Activated T-helper 1 cell treated with anti-CD3 and anti-CD28 coated beads, Interleukin-12 subunit alpha, Interleukin-12 subunit beta, Interleukin-2, Interleukin-4 antibody, amounts not matched to agents 30 ng/mL and 10 ng/mL and 1 ng/mL, durations not matched to agents 14 hours and 24 hours and 36 hours (primary cell): ENCODE measurements at places on chromosomes 12 and 14.

DNA sequence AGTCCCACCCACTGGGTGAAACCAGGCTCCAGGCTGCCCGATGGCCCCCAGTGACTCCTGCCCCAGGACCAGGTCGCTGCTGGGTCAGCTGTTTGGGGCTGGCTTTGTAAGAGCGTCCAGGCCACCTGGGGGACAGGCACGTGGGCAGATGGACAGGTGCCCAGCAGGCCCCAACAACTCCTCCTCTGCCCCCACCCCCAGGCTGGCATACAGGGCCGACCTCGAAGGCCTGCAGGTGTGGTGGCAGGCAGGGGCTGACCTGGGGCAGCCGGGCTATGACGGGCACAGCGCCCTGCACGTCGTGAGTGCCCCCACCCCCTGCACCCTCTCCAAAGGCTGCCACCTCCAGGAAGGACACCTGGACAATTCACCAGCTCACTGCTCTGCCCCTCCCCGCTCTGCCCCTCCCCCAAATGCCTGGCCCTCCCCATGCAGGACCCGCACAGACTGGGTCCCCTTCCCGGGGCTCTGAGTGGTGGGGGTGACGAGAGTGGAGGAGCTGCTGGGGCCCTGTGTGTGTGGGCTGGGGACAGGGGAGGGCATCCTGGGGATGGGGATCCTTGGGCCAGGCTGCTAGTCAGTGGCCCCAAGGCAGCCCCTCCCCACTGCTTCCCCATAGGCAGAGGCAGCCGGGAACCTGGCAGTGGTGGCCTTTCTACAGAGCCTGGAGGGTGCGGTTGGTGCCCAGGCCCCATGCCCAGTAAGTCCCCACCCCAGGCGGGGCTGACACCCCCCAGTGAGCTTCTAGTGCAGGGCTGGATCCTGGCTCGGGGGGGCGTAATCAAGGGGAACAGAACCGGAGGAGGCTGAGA, 26.0 kb downstream of the ASPG start:
- no peak overlapping the region for H3K27ac ChIP-seq
- H3K36me3 ChIP-seq: no peaks in the 10 kb centered on the region
- H3K4me1 ChIP-seq: no peaks in the 10 kb centered on the region
- DNase-seq: no peak

GRCh38 chr12:105740369-105740768, 398.4 kb downstream of the NUAK1 start:
- H3K4me3 ChIP-seq: no peak overlapping the region
- H3K27ac ChIP-seq: no peak overlapping the region
- no peaks in the 10 kb centered on the region for H3K27me3 ChIP-seq
- no peaks in the 10 kb centered on the region for H3K36me3 ChIP-seq

DNA sequence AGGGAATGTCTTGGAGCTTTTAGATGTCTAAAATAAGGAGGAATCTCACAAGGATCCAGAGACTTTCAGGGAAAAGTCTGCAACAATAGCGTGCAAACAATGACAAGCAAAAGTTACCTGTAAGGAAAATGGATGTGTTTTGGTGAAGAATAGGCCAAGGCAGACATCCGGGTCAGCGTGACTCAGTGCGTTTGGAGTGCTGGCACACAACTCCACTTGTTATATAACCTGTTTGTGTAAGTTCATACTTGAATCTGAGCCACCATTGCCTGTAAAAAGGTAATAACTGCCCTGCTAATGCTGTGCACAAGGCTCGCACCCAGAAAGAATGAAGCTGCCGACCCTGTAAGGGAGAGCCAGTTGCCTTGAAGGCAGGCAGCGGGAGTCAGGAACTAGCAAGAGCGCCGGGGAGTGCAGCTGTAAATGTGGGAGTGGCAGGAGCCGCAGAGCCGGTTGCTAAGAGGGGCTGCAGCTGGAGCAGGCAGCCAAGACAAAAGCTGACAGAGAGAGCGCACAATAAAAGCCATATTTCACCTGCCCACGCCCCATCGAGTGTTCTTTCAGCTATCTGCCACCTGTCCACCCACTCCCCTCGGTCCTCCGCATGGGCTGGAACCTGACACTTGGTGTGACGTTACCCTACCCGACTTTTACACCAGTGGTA, 638.5 kb upstream of the MIS18BP1 start:
- H3K36me3 ChIP-seq: no peaks in the 10 kb centered on the region
- H3K4me1 ChIP-seq: no peaks in the 10 kb centered on the region
- H3K27me3 ChIP-seq: no peaks in the 10 kb centered on the region
- no peak overlapping the region for H3K4me3 ChIP-seq

DNA sequence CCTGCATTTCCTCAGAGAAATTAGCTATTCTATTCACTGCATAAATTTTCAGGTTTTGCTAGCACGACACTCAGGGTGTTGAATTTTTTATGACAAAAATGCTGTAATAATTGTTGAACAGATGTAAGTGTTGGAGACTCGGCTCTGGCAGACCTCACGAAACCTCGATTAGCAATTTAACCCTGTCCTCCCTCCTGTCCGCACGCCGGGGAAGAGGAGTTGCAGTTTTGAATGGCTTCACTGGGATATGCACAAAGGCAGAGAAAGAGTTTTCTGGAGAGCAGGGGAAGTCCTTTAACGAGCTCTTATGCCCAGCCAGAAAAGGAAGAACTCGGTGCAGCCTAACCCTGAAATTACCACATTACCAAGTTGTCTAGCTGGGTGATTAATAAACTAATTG, 661.1 kb downstream of the VRK1 start:
- H3K4me3 ChIP-seq: peak overlapping the region; percentile 92
- H3K27me3 ChIP-seq: no peaks in the 10 kb centered on the region
- H3K27ac ChIP-seq: peak overlapping the region; percentile 100
- no peak for DNase-seq

DNA sequence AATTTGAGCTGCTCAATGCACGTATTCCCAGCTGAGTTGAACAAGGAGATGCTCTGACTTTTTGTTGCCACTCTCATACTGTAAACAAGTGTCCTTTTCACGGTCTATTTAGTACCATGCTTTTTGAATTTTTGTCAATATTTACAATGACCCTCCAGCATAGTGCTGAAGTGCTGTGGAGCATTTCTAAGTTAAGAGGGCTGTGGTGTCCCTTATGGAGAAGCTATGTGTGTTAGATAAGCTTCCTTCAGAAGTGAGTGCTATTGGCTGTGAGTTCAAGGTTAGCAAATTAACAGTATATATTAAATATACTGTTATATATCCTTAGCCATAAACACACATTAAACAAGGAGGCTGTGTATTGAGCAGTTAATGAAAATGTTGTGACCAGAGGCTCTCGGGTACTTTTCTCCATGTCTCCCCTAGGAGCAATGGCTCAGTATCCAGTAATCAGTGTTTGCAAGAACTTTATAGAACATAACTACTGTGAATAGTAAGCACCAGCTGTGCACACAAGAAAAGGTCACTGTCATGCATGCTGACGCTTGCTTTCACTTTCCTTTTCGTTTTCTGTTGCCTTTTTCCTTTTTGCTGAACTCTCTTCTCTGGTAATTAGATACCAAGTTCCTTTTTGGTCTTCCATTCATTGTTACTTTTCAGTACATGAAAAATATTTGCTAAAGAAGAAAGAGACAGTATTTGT, 187.2 kb upstream of the NEDD1 start:
- H3K27me3 ChIP-seq: no peaks in the 10 kb centered on the region
- H3K36me3 ChIP-seq: no peaks in the 10 kb centered on the region
- peak overlapping the region; percentile 80 for H3K27ac ChIP-seq
- peaks cover 18% of the 10 kb centered on the region for H3K4me1 ChIP-seq

DNA sequence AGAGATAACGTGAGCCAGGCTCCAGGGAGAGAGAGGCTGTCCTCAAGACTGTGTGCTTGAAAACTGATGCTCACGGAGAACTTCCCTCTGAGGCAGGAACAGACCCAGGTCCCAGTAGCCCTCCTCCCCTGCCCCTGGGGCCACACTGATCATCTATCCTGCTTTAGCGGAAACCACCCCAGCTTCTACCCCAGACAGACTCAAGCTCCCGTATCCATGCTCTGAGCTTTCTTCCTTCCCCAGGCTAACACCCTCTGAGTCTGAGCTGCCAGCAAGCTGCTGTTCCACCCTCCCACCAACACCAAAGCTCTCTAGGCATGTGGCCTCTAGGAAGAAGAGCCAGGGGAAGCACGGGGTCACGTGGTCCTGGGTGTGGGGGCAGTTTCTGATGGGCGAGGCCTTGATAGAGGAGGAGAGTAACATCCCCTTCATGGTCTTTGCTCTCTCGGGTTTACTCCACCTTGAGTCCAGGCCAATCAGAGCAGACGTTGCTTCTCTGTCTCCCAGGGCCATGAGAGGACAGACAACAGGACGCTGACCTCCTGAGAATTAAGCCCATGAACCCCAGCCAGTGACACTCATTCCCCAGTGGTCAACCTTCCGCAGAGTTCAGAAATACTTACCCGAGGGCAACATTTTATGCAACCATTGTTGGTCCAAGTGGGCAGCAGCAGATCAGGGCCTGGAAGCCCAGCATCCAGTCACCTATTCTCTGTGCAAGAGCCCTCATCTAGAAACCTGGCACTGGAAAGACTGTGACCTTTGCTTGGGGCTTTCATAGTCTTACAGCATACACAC, 1.4 kb downstream of the PCK2 start:
- no peak for DNase-seq
- peaks cover 34% of the 10 kb centered on the region for H3K4me1 ChIP-seq
- H3K27ac ChIP-seq: peak overlapping the region; percentile 97
- peak overlapping the region; percentile 100 for H3K4me3 ChIP-seq

- no peaks in the 10 kb centered on the region for H3K4me1 ChIP-seq
- no peak overlapping the region for H3K4me3 ChIP-seq
- H3K27me3 ChIP-seq: peaks cover 15% of the 10 kb centered on the region
Observed at GRCh38 chr12:13135371-13136178, 32.1 kb upstream of the GSG1 start.

DNA sequence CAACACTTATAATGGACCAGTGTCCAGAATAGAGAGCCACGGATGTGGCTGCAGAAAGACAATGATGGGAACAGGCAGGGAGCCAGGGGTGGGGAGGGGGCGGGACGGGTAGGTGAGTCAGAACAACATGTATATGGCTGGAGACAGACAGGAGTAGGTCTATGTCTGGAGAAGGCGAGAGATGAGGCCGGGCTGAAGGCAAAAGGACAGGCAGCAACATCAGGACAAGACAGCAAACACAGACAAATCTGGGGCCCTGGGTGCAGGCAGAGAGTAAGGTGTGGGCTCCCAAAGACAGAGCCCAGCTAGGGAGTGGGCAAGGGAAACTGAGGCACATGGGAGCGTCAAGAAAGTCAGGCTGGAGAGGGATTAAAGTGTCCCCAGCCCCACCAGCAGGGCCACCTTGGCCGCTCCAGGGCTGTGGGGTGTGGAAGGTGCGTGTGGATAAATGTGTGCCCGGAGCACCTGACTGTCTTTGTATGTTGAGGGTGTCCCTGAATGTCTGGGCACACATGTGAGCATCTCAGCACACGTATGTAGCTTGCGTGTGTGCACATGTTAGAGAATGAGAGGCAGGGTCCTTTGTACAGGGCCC, 44.1 kb downstream of the FAM222A start:
- no peak overlapping the region for H3K4me3 ChIP-seq
- H3K27me3 ChIP-seq: no peaks in the 10 kb centered on the region
- DNase-seq: no peak
- H3K36me3 ChIP-seq: no peaks in the 10 kb centered on the region
- no peak overlapping the region for H3K27ac ChIP-seq

DNA sequence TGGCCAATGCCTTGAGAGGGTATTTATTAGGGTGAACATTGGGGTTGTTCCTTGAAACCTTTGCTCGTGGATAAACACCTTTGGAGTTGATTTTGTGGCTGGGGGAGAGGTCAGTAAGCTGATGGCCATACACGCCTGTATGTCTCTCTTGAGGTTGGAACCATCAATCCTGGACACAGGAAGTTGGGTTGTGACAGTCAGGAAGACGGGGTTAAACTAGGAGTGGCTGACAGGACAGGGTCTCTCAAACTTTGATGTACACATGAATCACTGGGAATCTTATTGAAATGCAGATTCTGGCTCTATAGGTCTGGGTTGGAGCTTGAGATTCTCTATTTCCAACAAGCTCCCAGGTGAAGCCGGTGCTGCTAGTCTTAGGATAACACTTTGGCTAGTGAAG, 12.8 kb upstream of the WSCD2 start:
- H3K4me3 ChIP-seq: no peak overlapping the region
- H3K4me1 ChIP-seq: peaks cover 8% of the 10 kb centered on the region
- H3K27me3 ChIP-seq: no peaks in the 10 kb centered on the region
- H3K27ac ChIP-seq: no peak overlapping the region

DNA sequence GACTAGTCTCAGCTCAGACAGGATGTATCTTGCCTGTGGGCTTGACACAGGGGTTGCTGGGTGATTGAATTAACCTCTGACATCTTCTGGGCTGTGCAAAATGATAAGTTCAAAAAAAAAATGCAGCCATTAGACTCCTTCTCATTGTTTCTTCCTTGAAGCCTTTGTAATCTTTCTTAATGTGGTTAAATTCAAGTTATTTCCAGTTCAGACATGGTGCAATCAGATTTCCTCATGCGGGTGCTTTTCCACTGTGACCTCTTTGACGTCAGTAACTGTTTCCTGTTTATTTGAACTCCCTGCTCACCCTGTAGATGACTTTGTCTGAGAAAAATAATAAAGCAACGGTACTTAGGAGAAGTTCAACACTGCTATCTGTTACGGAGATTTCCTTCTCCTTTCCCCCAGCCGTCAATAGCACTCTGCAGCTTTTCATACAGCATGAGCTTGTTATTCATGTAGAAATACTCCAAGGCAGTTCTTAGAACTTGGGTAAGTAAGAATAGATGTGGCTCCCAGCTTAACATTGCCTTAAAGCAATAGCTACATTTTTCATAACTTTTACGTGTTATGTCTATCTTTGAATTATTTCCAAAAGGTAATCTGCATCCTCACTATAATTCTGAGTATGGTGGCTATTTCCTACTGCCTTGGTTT, 155.5 kb downstream of the PRKCH start:
- peak overlapping the region; percentile 76 for H3K4me3 ChIP-seq
- H3K27ac ChIP-seq: peak overlapping the region; percentile 94
- DNase-seq: peak; percentile 70
- no peaks in the 10 kb centered on the region for H3K27me3 ChIP-seq
- peaks cover 96% of the 10 kb centered on the region for H3K4me1 ChIP-seq

- H3K27me3 ChIP-seq: no peaks in the 10 kb centered on the region
- no peaks in the 10 kb centered on the region for H3K4me1 ChIP-seq
- no peaks in the 10 kb centered on the region for H3K36me3 ChIP-seq
- H3K4me3 ChIP-seq: no peak overlapping the region
- DNase-seq: no peak
Observed at GRCh38 chr12:74381958-74382357, 155.7 kb upstream of the ATXN7L3B start.

GRCh38 chr12:75783093-75783877, 248.3 kb downstream of the PHLDA1 start:
- H3K36me3 ChIP-seq: no peaks in the 10 kb centered on the region
- peaks cover 18% of the 10 kb centered on the region for H3K27me3 ChIP-seq
- peaks cover 4% of the 10 kb centered on the region for H3K4me1 ChIP-seq
- no peak overlapping the region for H3K27ac ChIP-seq
- no peak for DNase-seq

DNA sequence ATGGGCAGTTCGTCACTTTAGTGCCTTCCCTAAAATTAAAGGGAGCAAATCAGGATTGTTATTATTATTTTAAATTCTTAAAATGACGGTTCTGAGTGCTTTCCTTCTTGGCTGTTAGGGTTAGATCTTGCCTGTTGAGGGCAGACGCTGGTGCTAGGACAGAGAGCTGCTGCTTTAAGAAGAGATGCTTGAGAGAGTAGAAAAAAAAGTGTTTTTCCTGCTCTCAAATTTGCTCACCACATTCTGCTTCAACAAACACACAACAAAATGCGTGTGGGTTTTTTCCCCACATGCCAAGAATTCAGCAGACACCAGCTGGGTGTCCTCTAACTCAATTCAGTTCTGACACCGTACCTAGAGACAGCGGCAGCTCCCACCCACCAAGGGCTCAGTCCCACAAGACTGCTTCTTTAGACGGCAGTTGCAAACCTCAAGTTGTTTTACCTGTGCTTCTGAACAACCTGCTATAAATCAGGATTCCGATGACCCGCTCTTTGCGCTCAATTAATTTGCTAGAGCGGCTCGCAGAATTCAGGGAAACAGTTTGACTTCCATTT, 75.8 kb upstream of the RIN3 start:
- DNase-seq: no peak
- H3K27me3 ChIP-seq: peaks cover 10% of the 10 kb centered on the region
- no peaks in the 10 kb centered on the region for H3K36me3 ChIP-seq
- no peaks in the 10 kb centered on the region for H3K4me1 ChIP-seq
- no peak overlapping the region for H3K27ac ChIP-seq
